ENCODE measurements at places on chromosomes 16 and 17.

DNA sequence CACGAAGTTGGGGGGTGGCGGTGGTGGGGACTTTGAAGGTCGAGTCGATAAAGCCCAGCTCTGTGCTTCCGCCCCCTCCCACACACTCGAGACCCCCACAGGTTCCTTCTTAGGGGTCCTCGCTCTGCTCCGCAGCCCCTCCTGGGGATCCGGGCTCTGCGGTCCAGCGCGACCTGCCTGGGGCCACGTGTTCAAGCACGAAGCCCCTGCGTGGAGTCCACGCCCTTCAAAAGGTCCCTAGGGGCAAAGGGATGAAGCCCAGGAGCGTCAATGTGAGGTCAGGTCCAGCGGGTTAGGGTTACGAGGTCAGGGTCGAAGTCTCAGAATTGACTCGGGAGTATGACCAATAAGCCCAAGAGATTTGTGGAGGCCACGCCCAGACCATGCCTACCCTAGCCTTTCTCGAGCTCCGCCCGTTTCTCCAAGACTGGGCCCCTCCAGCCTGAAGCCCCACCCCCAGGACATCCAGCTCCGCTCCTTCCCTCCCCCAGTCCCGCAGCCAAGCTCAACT lies 786 bp upstream of the CACNA1G start:
- DNase-seq: peak; percentile 47

GRCh38 chr16:67915831-67916723 lies 15.6 kb downstream of the CTRL start:
- DNase-seq: no peak

- no peak for DNase-seq
These were observed 6.1 kb upstream of the MXRA7 start for GRCh38 chr17:76716839-76717215.

- no peak for DNase-seq
These were observed 52.8 kb downstream of the GSG1L start for GRCh38 chr16:28010671-28011070.

GRCh38 chr17:70256751-70257150 lies 87.4 kb downstream of the KCNJ2 start:
- DNase-seq: no peak

- DNase-seq: no peak
These were observed 278.4 kb upstream of the IRX5 start for GRCh38 chr16:54652201-54652770.

DNA sequence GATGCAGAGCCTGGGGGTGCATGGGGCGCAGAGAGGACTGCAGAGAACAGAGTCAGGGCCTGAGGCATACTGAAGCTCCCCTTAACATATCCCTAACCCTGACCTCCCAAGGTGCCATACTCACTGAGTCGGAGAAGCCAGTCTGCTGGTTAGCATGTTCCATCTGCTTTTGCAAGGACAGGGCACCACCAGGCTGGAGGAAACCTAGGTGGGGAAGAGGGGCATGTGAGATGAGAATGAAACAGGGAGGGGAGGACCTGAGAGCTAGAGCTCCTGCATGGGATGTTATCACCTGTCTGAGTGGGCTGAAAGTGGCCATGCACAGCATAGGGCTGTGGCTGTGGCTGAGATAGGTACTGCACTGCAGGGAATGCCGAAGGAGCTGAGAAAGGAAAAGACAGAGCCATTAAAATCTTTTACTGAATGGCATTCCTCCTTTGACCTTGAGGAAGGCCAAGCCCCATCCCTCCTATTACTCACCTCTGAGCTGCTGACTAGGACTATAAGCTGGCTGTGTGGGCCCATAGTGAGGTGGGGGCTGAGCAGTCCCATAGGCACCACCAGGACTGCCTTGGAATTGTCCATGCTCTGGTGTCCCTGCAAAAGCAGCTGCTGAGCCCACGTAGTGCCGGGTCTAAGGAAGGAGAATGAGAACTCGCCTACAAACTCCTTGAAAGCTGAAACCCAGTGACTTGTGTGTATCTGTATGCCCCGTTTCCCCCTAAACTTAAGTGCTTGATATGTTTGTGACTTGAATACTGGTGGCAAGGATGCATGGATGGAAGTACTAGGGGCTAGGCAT lies 1.9 kb downstream of the GPS2 start:
- no peak for DNase-seq

- no peak for DNase-seq
These were observed 162.6 kb upstream of the XYLT1 start for GRCh38 chr16:17633181-17633951.

GRCh38 chr17:44221084-44221861 lies 1.8 kb upstream of the UBTF start:
- DNase-seq: peak; percentile 86

DNA sequence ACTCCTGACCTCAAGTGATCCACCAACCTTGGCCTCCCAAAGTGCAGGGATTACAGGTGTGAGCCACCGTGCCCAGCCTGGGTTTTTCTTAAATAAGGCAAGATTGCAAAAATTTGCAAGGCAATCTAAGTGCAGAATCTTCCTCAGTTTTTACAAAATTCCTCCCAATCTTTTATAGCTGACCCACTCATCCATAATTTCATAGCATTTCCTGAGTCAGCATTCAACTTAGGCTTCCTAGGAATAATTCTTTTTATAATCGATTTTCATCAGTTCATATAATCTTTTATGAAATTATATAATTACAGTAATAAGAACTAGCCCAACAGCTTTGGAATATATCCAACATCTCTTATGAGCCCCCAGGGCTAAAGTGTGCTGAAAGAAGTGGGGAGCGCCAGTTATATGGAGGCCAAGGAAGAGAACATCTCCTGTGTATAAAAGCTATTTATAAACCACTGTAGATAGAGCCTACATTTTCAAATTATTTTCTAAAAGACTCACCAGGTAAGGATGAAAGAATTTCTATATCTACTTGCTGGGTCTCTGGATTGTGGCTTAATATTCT lies 14.8 kb downstream of the COIL start:
- DNase-seq: no peak

- no peak for DNase-seq
These were observed 23.7 kb downstream of the OR1D5 start for GRCh38 chr17:3039736-3040135.

GRCh38 chr16:15443753-15444152 lies 9.4 kb downstream of the BMERB1 start:
- no peak for DNase-seq

- DNase-seq: no peak
These were observed 12.7 kb upstream of the C16orf82 start for GRCh38 chr16:27053996-27054395.

- no peak for DNase-seq
These were observed 2.1 kb downstream of the P2RX5 start for GRCh38 chr17:3693829-3694231.

DNA sequence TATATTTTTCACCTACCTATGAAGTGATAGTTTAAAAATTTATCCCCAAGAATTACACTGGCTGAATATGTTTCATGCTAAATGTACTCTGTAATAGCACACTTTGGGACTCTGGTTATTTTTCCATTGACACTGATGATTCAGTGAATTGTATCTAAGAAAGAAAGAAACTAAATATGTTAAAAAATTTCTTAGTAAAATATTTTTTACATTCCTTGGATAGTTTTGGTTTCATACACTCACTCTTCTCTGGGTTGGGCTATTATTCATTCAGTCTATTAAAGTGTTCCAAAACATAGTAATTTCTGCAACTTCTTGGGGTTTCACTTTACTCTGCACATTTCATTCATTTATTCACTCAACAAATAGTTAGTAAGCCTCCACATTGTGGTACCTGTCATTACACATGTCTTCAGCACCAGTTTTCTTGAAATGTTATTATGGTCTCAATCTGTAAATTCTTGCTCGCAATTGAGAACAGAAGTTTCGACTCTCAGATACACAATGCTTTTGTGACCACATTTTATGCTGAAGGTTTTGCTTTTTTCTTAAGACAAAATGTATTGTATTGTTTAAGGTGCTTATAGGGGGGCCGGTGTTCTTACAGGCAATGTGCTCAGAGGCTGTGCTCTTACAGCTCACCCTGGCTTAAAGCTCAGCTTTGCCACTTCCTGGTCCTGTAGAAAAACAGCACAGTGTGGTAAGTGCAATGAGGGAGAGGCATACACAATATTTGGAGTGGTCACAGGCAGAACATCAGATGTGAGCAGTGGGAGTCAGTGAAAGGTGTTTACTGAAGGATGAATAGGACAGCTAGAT lies 17.4 kb downstream of the CNTNAP4 start:
- DNase-seq: no peak

DNA sequence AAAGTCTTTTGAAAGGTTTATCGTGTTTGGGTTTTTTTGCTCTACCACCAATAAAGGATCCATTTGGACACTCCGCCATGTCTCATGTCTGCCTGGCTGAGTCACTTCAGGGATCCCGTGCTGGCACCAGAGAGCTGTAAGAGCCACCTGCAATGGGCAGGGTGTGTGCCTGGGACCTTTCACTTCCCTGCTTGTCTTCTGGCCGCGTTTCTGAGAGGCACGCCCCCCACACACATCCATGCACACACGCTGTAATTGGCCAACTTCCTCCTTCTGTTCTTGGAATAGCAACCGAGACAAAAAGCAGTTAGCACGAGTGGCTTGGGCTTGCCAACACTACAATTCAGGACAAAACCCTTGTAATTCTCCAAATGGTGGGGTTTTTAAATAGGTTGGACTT lies 9.8 kb upstream of the SOST start:
- no peak for DNase-seq

DNA sequence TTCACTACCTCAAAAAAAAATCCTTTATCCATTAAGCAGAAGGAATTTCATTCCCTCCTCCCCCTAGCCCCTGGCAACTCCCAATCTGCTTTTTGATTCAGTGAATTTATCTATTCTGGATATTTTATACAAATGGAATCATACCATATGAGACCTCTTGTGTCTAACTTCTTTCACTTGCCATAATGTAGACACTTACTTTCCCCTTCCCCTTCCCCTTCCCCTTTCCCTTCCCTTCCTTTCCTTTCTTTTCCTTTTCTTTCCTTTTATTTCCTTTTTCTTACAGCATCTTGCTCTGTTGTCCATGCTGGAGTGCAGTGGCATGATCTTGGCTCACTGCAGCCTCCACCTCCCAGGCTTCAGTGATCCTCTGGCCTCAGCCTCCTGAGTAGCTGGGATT lies 50.5 kb downstream of the PSMD12 start:
- no peak for DNase-seq

- no peak for DNase-seq
These were observed 18.5 kb upstream of the USP22 start for GRCh38 chr17:21061158-21061835.

GRCh38 chr17:73571511-73572130 lies 72.6 kb downstream of the SDK2 start:
- DNase-seq: no peak

- DNase-seq: no peak
These were observed 189.0 kb downstream of the MAP2K4 start for GRCh38 chr17:12209632-12210191.

GRCh38 chr16:90012991-90013745 lies 6.1 kb downstream of the DBNDD1 start:
- DNase-seq: no peak

DNA sequence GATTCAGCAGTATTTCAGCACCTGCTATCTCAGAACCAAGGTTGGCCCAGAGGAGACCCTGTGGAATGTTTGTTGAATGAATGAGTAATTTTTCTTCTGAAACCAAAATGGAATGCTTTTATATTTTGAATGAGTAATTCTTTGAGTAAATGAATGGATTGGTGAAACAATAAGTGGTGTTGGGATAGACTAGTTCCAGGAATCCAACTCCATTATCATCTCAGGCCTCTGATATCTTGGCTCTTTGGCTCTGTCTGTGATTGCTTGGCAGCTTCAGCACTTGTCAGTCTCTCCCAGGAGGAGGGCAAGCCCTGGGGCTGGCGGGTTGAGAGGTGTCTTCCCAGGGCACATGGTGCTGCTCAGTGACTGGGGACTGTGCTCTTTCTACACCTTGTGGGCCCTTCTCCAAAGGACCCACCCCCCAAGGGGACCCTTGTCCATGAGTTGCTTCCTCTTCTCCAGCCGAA lies 284.4 kb upstream of the FOXF1 start:
- DNase-seq: no peak

GRCh38 chr17:53012364-53012763 lies 810.4 kb upstream of the KIF2B start:
- no peak for DNase-seq
